Activated effector memory CD4-positive, alpha-beta T cell treated with anti-CD3 and anti-CD28 coated beads, Interleukin-2, amount 50 U/mL, for 16 hours (primary cell): ENCODE measurements at places on chromosomes 2 and 18.

DNA sequence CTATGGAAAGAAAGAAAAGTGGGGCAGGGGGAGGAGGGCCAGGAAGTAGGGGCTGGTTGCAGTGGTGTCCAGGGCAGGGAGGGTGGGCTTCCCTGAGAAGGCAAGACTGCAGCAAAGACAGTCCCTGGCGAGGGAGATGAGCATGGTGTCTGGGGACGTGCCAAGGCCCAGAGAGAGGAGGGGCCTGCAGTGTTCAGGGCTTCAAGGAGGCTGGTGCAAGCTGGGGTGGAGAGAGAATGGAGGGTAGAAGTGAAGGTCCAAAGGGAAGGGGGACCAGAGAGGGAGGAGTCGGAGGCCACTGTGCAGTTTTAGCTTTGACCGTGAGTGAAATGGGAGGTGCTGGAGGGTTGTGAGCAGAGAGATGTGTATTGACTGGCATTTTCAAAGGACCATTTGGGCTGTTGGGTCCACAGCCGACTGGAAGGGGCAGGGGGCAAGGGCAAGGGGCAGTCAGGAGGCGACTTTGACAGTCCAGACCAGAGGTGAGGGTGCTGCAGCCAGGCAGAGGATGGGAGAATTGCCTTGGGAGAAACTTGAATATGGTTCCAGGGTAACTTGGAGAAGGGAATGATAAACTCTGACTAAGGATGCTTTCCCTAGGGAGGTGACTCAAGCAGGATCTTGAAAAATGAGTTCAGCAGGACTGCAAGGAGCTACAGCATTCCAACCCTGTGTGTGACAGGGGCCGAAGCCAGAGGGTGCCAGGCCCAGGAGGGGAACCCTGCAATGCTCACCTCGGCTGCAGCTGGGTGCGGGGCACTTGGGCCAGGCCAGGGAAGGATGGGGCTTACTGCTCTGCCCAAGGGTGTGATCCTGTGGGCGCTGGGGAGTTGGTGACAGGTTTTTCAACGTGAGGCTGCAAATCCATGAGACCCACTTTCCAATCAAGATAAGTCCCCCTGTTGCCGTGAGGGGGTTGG is 177.1 kb upstream of the HAAO start:
- DNase-seq, result no peak

DNA sequence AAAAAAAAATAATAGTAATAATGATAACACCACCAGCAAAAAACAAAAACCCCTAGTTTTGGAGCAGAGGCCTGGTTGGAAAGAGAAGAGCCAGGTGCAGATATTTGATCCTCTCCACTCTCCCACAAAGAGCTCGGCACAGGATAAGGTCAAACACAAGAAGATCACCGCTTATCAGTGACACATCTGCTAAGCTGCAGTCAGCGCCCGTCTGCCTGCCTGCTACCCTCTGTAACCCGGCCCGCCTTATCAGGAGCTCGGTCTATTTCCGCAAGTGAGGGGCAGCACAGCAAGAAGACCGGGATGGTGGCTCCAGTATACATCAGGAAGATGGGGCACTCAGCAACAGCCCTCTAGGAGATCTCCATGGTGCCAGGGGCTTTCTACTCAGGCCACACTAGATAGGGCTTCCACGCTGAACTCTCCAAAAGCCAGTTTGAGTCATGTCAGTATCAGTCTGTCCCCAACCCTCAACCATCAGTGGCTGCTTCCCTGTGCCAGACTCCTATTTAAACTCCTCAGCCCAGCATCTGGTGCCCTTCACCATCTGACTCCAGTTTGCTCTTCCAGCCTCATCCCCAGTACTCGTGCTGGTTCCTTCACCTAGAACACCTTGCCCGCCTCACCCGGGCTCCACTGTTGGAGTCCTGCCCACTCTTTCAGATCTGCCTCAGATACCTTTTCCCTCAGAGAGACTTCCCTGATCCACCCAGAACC is 67.3 kb upstream of the PPP1CB start:
- no peak for DNase-seq

GRCh38 chr2:186256540-186256939 is 229.5 kb upstream of the ZC3H15 start:
- no peak for DNase-seq

DNA sequence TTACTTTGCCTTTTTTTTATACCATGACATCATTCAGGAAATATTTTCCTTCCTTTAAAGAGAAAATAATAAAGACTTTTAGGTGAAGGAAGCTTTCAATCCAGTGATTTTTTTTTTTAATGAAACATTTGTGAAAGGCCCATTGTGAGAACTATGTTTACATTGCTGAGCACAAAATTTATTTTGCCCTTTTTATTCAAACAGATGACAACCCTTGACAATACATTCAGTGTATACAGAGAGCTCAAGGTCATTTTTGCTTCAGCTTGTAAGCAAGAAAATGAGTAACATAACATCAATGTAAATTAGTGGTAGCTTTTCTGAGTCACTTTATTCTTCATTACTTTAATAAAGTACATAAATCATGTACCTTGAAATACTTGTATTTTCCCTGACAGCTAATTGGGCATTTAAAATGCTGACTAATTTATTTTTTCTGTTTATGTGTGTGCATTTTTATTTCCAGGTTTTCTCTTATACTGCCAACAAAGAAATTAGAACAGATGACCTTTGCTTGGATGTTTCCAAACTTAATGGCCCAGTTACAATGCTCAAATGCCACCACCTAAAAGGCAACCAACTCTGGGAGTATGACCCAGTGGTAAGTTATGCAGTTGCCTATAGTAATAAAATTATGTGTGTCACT is 121.6 kb downstream of the GALNT1 start:
- DNase-seq, result no peak

DNA sequence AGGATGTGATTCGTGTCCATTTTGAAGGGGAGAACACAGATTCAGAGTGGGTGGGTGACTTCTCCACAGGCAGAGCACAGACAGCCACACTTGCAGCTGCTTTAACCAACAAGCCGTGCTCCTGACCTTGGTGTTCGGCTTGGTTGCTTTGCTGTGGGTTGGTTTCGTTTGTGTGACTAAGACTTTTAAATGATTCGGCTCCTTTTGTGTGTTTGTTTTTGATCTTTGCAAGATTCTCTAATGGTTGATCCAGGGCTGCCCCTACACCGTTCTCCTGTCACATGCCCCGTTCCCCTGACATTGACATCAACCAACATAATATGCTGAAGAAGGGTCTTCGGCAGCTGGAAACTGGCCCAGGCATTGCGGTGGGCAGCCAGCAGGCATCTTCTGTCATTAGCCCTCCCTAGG is 95.9 kb upstream of the MBOAT2 start:
- peak; percentile 33 for DNase-seq

GRCh38 chr2:203418271-203418670 is 90.1 kb downstream of the ABI2 start:
- no peak for DNase-seq

GRCh38 chr2:81276595-81276994 is 972.0 kb upstream of the LRRTM1 start:
- no peak for DNase-seq

DNA sequence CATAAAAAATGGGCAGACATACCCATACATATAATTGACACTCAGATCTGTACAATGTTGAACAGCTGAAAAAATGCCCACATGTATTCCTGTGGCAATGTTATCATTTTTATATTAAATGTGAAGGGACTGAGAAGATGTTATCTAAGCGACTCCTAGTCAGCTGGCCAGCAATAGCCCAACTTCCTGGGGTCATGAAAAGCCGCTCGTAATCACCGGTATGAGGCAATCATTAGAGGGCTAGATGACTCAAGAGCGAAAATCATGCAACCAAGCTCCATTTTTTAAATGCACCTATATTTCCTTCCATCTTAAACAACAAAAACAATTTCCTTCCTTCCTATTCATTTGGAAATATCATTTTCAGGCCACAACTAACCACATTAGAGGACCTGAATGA is 274.6 kb upstream of the CCDC68 start:
- no peak for DNase-seq

DNA sequence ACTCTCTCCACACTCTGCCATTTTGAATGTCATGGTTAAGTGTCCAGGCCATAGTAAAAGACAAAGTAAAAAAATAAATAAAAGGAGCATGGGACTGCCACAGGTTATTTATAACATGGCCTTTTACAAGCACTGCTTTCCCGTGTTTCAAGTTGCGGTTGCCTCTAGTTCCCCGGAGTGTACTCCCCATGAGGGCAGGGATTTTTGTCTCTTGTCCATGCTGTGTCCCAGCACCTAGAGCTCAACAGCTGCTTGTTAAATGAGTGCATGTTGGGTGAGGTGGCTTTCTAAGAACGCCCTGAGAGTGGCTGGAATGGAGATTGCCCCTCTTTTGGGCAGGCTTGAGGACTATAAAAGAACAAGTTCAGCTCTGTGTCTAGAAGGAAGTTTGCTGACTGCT is 8.4 kb downstream of the CAVIN2 start:
- DNase-seq, result no peak

- DNase-seq, result no peak
Observed at GRCh38 chr18:73535189-73535588, 612.4 kb downstream of the FBXO15 start.

DNA sequence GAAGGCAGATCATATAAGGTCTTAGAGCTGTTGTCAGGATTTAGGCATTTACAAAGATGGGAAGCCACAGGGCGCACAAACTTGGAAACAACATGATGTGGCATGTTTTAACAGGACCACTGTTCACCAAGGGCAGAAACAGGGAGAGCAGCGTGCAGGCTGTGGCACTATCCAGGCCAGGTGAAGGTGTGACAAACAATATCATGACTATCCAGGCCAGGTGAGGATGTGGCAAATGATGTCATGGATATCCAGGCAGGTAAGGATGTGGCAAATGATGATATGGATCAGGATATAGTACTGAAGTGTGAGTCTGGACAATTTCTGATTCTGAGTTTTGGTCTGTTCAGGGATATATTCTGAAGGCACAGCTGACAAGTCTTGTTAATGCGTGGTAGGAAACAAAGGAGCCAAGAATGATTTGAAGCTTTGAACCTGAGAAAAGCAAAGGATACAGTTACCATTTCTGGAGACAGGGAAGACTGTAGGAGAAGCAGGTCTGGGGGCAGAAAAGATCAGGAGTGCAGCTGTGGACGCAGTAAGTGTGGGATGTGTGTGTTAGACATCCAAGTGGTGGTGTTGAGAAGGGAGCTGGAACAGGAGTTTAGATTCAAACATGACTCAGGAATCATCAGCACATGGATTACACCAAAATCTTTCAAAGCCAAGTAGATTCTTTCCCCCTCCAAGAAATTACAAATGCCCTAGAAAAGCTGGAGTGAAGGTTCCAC is 205.9 kb downstream of the TMEM163 start:
- no peak for DNase-seq

DNA sequence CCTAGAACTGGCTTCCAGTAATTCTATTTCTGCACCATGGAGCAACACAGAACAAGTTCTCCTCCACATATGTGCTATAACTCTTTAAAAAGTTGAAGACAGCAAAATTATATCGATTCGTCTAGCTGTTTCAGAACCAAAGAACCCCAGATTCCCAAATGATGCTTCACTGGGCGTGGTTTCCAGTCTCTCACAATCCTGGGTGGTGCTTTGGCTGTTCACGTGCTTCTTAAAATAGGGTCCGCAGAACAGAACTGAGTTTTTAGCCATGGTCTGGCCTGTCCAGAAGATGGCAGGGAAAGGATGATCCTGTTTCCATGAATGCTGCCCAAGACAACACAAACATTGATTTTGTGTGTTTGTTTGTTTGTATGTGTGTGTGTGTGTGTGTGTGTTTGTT is 37.6 kb upstream of the PARD3B start:
- no peak for DNase-seq

- DNase-seq, result no peak
Observed at GRCh38 chr2:206940546-206940945, 1.2 kb downstream of the CPO start.

- DNase-seq, result no peak
Observed at GRCh38 chr2:167784084-167784425, 463.3 kb downstream of the STK39 start.

GRCh38 chr2:129722306-129723019 is 257.0 kb upstream of the RAB6C start:
- DNase-seq, result no peak

DNA sequence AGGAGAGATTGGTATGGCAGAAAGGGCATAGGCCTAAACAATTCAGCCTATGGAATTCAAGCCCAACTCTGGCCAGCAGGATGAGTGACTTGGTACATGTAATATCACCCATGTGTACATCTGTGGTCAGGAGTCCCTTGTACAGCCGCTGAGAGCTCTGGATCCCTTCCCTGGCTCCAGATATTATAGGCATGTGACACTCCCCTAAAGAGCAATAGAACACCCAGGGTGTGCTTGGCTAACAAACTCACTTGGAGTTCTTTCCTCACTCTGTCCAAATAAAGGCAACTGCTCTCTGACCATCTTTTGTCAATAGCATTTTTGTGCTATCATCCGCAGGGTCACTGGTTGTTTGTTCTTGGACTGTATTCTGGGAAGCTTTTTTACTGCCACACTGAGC is 197.4 kb upstream of the NCKAP5 start:
- no peak for DNase-seq

GRCh38 chr2:231928901-231929725 is 2.9 kb upstream of the NPPC start:
- peak; percentile 12 for DNase-seq
